ENCODE measurements at places on chromosomes 7 and 10. TPM values are rescaled to one million over a fixed set of nuclear protein-coding genes. Genes with fewer than 3 reads are reported as not detected.

Gene PDGFA
- 42.4 TPM for total RNA-seq

Gene SUN3
- total RNA-seq, result not detected

Gene HECTD2
- 58.3 TPM for total RNA-seq

Gene CPA4
- under 0.01 TPM for total RNA-seq

Gene ANXA8
- not detected for total RNA-seq

Gene ACHE
- total RNA-seq, result 11.0 TPM

Gene CDHR3
- total RNA-seq, result 11.4 TPM

Gene LAMB1
- total RNA-seq, result 30.2 TPM

Gene CDC14C
- not detected for total RNA-seq

Gene KLF6
- 67.3 TPM for total RNA-seq

Gene GGCT
- 23.2 TPM for total RNA-seq

Gene RBM33
- 44.4 TPM for total RNA-seq

Gene FAM107B
- total RNA-seq, result 77.9 TPM

Gene IGF2BP3
- total RNA-seq, result 81.5 TPM

Gene GHRHR
- total RNA-seq, result not detected

Gene PNLIP
- total RNA-seq, result not detected

Gene NUTM2E
- total RNA-seq, result under 0.01 TPM

Gene VWA2
- total RNA-seq, result 2.9 TPM

Gene CYP2E1
- 14.7 TPM for total RNA-seq

Gene OPN4
- not detected for total RNA-seq

Gene WNT16
- 0.82 TPM for total RNA-seq

Gene SRGN
- total RNA-seq, result 22.4 TPM

Gene BCL7B
- total RNA-seq, result 6.5 TPM

Gene CHST15
- 48.9 TPM for total RNA-seq

Gene OR2A12
- total RNA-seq, result not detected

Gene CHAT
- total RNA-seq, result not detected
